Inflammatory macrophage (primary cell): ENCODE measurements at places on chromosomes 12 and 14.

DNA sequence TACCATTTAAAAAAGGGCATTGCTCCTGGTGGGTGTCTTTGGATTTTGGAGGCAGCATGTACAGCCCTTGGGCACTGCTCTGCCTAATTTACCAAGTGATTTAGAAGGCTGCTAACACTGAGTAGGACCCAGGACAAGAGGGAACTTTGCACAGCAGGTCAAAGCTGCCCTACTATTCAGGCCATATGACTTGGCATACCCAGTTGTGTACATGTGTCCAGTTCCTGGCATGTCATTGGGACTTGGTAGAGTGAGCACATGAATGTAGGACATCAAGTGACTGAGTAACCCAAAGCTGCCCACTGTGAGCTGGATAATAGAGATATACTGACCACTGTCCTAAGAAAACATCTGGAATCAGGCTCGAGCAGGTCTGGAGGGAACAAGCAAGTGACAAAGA lies 15.7 kb downstream of the CDKL1 start:
- DNase-seq = no peak

GRCh38 chr12:79069009-79069408 lies 204.4 kb downstream of the SYT1 start:
- no peak for DNase-seq

DNA sequence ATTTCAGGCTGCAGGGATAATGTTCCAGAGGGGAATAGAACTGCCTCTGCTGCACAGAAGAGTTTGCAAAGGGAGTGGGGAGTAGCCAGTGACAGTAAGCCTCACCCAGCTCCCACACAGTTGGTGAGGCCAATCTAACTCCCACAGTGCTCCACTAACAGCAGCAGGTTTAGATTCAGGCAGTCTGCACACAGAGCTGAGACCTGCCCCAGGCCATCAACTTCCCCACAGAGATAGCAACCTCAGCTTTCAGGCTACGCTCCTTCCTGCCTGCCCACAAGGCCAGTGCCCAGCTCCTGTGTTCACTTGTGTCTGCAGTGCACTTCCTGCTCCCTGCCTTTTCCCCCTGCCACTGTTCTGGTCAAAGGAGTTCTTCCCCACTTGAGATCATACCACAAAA lies 107.5 kb downstream of the TBC1D30 start:
- DNase-seq = no peak

GRCh38 chr12:18470251-18470650 lies 208.9 kb downstream of the PIK3C2G start:
- DNase-seq = no peak

DNA sequence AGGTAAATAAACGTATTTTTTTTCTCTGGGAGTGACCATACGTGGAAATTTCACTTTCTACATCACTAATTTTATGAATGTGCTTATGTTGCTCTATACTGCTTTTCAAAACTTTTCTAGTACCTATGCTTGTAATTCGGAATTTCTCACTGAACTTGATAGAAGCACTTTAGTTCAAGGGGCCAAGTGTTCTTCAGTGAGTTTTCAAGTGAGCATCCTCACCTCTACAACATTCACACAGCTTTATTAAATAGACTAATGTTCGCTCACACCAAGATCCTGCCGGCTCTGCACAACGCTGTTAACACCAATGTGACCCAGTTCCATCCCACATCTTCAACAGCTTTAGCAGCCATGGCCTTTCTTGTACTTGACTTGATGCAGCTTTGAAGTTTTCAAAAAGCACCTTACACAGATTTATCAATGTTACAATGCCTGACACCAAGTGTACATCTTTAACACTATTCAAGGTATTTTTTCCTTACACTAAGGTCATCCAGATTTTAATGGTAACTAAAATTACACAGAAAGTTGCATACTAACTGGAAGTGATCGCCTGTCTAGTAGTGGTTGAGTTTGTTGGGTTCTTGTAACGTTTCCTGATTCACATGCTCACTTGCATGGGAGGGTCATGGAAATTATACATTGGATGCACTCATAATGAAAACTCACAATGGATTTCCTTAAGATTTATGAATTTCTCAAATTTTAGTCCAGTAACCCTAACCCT lies 4.5 kb downstream of the UBC start:
- no peak for DNase-seq
